Forelimb muscle (tissue), 1 donor: ENCODE measurements at places on chromosomes 11 and 22.

GRCh38 chr11:17410606-17411379, 22.3 kb upstream of the KCNJ11 start:
- no peak for DNase-seq

GRCh38 chr11:44899959-44900358, 50.7 kb downstream of the TP53I11 start:
- no peak for DNase-seq

GRCh38 chr11:112485280-112485679, 224.6 kb upstream of the PLET1 start:
- no peak for DNase-seq

- DNase-seq, result no peak
These were observed 27.3 kb upstream of the PACSIN2 start for GRCh38 chr22:43042101-43042780.
